OCI-LY7 (cell line): ENCODE measurements at places on chromosomes 7 and 10. TPM values are rescaled to one million over a fixed set of nuclear protein-coding genes. Genes with fewer than 3 reads are reported as not detected.

- no peak for DNase-seq
These were observed 22.2 kb downstream of the TMEM209 start for GRCh38 chr7:130182990-130183389.

C10orf67 gene
- total RNA-seq: not detected in 2 replicates

DNA sequence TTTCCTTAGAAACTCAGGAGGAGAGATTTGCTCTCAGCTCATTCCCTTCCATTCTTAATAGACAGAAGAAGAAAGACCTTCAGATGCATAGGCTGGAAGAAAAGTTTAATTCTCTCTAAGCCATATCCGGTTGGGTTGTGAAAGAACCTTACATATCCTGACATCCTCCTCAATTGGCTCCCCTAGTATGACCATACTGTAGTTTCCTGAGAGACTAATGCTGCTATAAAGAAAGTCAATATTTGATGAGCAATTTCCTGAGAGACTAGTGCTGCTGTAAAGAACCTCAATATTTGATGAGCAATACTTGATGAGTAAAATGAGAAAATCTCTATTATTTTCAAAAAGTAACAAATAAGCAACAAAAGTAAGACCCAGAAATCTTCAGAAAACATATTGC, 888.5 kb upstream of the SORCS1 start:
- DNase-seq: no peak

DNA sequence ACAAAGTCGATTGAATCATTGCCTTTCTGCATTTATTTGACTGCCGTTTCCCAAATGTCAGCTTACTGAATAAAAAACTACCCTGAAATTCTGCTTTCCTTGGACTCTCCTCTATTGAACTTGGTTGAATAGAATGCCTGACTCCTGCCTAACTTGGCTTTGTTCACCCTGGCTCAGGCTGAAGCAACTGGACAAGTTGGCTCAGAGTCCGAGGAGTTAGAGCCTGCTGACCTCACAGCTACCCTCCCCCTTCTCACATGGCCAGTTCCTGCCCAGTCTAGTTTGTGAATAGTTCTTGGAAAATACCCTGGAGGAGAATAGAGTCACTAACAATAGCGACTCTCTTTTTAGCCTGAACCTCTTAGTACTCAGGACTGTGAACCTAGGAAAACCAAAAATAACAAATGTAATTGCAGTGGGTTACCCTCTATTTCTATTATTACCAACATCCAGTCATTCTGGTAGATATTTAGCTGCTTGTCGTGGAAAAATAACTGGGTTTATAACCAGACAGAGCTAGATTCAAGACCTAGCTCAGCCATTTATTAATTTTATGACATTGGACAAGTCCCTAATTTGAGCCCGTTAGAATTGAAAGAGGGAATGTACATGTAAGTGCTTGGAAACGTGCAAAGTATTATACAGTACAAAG, 17.3 kb upstream of the NRBF2 start:
- no peak for DNase-seq

- no peak for DNase-seq
These were observed 142.1 kb downstream of the JCAD start for GRCh38 chr10:29917311-29917710.

CHST15 gene
- 14.7 and 19.2 TPM in 2 replicates for total RNA-seq
